Activated T-helper 1 cell treated with anti-CD3 and anti-CD28 coated beads, Interleukin-2, amount 50 U/mL, for 16 hours (primary cell): ENCODE measurements at places on chromosomes 16 and 17.

GRCh38 chr17:81165246-81166032 is at the start of gene PVALEF:
PVALEF (plus strand) TSS chr17:81165507; CDS start chr17:81181227, 15,720 bp downstream.
- no peak for DNase-seq

- DNase-seq = peak; percentile 44
Measured at GRCh38 chr16:4415538-4416199, 727 bp downstream of the CORO7 start.

DNA sequence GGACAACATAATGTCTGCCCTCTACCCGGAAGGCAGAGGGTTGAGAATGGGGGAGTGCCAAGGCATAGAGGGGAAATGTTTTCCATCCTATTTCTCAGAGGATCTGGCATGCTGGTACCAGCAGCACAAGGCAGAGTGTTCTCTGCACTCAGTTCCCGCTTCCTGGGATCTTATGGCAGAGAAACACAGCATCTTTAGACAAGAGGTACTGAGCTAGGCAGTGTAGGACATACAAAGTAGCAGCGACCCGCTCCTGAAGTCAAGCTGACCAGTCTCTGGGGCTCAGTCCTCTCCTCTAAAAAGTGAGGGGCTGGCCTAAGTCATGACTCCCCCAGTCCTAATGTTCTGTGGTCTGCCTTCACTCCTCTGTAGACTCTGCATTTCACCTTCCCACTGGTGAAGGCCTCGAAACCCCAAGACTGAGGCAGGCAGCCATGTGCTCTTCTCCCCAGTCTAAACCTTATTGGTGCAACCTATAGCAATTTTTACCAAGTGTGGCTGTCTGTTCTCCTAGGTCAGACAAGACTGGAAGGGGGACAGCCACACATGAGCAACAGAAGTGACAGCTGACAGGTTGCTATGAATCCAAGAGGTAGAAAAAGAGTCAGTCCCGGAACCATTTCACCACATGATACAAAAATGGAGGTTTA is 11.3 kb upstream of the TSPOAP1 start:
- DNase-seq = no peak

DNA sequence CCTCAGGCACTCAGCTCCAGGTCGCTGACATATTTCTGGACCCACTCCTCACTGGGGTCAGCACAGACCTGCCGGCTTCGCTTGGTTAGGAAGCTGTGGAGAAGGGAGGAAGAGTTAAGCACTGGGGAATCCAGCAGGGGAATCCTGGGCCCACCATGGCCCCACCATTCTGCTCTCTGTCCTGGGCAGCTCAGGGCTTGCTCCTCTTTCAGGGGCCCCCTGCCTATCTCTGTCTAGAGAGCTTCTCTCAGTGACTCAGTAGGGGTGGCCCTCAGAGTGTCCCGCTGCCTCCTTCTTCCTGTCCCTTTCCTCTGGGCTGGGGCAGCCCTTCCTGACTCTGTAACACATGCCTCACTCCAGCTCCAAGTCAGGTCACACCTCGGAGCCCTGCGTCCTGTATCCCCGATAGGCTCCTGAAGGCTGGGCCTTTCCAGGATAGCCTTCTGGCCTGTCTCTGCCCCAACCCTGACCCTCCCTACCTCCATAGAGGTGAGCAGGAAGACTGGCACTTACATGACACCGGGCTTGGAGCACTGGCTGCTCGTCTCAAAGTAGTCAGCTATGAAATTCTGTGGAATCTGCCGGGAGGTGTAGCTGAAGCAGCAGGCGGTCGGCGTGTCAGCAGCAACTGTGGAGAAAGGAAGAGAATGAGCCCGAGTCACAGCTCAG is 1.1 kb downstream of the CCL3 start:
- no peak for DNase-seq

GRCh38 chr17:6657633-6658287 is 6.2 kb downstream of the C17orf100 start:
- DNase-seq = no peak

- DNase-seq = no peak
Measured at GRCh38 chr16:75550211-75550662, 5.8 kb downstream of the TMEM231 start.

GRCh38 chr16:17989255-17989654 is 347.3 kb downstream of the NPIPA8 start:
- no peak for DNase-seq

- no peak for DNase-seq
Measured at GRCh38 chr17:33978889-33979288, 276.2 kb upstream of the CCL2 start.

DNA sequence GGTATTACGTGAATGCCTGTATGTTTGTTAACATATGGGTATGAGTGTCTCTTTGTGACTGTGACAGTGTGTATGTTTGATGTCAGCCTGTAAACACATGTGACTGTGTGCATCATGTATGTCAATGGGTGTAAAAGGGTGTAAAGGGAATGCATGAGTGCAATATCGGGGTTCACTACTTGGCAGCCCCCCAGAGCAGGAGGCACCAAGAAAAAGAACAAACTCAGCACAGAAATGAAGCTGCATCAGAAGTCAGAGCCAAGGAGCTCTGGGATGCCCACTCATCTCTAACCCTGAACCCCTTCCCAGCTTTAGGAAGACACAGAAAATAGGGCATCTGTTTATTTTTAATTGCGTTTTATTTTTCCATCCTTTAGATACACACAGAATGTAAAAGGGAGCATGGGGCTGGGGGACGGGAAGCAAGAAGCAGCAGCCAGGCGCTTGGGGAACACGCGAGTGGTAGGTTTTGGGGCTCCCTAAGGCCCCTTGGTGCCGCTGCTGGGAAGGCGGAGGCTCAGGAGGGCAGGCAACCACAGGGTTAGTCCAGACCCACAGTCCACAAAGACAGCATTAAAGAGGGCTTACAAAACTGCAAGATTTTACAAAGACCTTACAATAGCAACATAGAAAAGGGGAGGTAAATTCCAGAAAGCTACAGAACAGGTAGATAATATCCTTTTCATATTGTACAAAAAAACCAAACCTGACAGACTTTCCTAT is 2.3 kb upstream of the HOXB6 start:
- no peak for DNase-seq

DNA sequence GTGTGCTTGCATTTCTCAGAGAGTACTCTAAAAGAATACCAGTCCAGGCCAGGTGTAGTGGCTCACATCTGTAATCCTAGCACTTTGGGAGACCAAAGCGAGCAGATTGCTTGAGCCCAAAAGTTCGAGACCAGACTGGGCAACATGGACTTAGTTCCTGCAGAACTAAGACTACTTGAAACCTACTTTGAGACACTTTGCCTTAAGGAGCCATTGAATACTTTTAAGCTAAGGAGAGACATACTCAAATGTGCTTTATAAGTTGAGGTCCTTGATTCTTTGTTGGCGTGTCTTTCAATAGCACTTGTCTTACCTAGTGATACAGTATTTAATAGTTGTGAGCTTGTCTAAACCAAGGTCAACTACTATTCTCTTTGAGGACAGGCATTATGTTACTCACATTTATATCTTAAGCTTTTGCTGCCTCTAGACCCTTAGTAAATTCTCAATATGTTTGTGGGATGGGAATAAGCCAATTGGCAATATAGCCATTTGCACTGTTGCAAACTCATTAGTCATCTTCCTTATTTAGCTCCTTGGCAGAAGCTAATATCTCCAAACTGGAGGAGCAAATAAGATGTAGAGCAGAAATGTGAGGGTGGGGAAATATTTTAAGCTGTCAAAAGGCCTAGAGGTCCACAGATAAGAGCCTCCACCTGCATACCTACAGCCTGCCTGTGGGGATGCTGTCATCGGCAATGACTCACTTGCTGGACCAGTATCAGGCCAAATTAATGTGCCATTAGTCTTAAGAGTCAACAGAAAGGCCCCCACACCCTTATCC is 16.3 kb downstream of the SCPEP1 start:
- no peak for DNase-seq

- DNase-seq = no peak
Measured at GRCh38 chr16:78668393-78668792, 568.9 kb downstream of the WWOX start.

GRCh38 chr17:40074175-40074512 is 11.4 kb downstream of the THRA start:
- no peak for DNase-seq

- DNase-seq = no peak
Measured at GRCh38 chr16:72532906-72533410, 361.0 kb upstream of the PMFBP1 start.

- DNase-seq = no peak
Measured at GRCh38 chr17:48351911-48352332, 78.1 kb downstream of the SKAP1 start.

DNA sequence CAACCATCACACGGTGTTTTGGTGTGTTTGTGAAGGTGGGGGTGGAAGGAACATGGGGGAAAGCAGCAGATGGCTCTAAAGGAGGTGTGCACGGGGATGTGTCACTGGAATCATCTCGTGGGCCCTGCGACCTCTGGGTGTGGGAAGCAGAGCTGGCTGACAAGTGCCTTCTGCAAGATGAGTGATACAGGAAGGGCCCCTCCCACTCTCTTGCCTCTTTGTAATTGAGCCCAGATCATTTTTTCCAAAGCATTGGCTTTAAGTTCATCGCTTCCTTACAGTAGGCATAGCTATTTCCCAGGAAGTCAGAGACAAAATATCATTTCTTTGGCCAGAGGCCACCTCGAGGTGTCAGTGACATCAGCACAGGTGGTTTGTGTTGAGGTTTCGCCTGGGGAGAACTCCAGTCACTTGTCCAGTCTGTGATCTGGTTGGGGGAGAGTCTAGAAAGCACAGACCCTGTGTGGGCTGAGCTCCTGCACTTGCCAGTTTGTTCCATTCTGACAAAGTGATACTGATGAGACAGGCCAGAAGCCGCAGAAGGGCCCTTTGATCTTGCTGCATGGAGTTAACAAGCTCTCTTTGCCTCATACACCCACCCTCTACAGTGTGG is 20.6 kb upstream of the SNTB2 start:
- DNase-seq = no peak

DNA sequence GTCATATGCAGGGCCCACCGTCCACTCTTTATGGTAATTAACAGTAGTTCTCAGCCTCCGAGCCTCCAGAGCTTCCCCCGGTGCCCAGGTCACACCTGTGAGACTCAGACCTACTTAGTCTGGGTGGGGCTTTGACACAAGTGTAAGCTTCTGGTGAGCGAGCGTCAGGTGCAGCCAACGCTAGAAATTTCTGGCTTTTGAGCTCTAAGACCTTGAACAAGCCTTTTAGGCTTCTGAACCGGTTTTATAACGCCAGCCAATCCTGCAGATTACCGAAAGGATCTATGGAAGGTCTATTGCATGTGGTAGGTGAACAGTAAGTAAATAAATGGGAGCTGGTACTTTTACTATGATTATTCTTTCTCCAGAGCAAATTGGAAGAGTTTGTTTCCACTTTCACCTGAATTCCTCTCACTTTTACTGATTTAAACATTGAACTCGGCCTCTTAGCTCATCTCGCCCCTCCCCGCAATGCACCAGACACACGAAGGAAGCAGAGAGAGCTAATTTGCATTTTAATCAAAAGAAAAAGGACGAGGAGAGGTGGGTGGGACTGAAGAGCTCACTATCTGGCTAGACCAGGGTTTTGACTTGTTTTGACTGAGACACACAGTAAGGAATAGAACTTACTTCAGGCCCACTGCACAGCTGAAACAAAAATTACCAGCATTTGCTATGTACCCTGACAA is 47.1 kb downstream of the ABAT start:
- DNase-seq = no peak
